ENCODE measurements at places on chromosomes 2 and 18.

DNA sequence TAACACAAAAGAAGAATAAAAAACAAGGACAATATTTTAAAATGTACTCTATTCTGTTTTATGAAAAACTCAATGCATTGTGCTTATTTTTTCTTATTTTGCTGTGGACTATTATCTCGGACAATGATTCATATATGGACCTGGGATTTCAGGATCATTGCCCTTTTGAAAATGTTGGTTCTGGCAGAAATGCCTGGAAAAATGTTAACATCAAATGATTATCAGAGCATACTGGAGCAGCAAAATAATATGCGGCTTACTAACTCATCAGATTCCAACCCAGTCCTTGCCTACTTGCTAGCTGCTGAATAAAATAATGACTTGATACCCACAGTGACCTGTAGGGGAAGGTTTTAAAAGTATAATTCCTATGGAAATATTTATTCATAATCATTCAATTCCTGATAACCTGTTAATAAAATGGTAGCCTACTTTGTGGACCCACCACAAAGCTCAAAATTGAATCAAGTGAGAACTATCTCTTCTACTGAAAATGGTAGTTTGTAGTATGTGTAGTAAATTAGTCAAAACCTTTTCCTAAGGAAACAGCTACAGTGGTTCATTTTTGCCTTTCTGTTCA is 117.4 kb downstream of the NEB start:
- DNase-seq = no peak

DNA sequence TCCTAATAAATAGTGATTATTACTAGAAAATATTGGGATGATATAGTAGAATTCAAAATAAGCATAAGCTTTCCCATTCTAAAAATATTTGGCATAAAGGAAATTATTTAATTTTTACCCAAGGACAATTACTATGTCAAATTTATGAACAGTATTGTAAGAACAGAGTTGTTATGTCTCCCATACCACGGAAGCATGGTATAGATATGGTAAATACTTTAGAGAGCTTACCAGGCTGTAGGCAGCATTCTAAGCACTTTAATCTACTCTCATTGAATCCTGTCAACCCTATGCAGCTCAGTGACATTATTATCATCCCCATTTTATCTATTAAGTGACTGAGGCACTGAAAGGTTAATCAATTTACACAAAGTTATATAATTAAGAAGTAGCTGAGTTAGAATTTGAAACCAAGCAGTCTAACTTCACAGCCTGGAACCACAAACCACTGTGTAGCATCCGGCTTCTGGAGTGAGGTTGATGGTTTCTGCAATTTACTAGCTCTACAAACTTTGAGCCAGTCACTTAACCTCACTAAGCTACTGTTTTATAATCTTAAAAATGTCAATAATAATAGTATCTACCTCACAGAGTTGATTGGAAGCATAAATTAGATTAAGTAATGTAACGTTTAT is 323.7 kb downstream of the ARHGAP15 start:
- no peak for DNase-seq

GRCh38 chr2:184611361-184612085 is 13.2 kb downstream of the ZNF804A start:
- DNase-seq = no peak

DNA sequence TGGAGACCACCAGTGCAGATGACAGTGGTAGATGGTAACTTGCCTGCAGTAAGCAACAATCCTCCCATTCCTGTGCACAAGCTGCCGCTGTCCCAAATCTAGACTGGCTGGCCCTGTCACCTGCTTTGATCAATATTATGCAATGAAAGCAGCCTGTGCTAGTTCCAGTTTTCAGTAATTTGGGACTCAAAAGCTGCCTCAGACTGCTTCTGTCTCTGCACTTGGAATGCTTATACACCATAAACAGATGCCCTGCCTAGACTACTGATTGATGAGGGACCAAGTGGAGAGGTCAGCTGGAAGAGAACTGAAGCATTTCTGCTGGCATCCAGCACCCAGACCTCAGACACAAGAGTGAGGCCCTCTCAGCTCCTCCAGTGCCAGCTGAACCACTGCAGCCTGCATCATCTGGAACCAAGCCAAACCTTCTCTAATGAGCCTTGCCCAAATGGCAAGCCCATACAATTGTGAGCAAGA is 24.9 kb downstream of the CCBE1 start:
- no peak for DNase-seq

DNA sequence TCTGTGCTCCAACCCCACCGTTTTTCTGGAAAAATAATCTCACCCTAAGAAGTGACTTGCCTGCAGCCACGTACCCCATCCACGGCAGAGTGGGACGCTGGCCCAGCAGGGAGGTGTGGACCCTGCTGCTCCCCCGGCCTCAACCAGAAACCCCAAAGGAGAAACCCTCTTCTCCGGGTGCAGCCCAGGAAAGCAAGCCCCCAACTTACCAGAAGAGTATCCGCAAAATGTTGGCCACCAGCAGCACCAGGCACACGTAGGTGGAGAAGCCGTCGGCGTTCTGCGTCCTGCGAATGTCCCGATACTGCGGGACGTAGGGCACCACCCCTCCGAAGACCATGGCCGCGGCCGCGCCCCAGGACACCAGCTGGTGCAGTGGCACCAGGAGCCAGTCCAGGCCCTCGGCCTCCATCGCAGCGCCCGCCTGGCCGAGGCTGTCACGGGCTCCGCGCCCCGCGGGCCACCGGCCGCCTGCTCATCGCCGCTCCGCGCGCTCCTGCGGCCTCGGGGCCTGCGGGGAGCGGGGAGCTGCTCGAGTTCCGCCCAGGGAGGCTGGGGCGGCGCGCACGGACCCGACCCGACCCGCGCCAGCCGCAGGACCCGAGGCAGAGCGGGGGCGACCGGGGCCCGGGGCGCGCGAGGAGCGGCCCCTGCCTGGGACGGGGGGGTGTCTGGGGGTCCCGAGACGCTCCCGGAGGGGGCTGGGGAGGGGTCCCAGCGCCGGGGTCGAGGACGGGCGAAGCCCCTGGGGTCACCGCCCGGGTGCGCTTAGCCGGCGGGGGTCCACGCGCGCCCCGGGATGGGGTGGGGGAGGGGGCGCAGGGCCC is 725 bp downstream of the SLC66A2 start:
- peak; percentile 36 for DNase-seq

GRCh38 chr18:49851624-49852023 is 38.3 kb upstream of the ACAA2 start:
- no peak for DNase-seq

DNA sequence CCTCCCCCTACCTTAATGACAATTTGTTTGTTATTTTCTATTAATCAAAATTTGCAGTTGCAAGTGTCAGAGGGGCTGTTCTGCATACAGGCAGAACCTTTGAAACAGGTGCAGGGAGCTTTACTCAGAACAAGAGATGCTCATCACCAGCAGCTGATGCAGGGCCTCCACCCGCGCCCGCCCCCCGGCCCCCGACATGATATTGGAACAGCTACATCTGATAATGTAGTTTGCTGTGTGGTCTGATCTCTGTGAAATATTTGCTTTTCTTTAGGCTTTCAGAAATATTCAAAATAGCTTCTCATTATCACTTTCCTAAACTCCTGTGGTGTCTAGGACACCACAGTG is 130.0 kb downstream of the PRKCE start:
- no peak for DNase-seq

DNA sequence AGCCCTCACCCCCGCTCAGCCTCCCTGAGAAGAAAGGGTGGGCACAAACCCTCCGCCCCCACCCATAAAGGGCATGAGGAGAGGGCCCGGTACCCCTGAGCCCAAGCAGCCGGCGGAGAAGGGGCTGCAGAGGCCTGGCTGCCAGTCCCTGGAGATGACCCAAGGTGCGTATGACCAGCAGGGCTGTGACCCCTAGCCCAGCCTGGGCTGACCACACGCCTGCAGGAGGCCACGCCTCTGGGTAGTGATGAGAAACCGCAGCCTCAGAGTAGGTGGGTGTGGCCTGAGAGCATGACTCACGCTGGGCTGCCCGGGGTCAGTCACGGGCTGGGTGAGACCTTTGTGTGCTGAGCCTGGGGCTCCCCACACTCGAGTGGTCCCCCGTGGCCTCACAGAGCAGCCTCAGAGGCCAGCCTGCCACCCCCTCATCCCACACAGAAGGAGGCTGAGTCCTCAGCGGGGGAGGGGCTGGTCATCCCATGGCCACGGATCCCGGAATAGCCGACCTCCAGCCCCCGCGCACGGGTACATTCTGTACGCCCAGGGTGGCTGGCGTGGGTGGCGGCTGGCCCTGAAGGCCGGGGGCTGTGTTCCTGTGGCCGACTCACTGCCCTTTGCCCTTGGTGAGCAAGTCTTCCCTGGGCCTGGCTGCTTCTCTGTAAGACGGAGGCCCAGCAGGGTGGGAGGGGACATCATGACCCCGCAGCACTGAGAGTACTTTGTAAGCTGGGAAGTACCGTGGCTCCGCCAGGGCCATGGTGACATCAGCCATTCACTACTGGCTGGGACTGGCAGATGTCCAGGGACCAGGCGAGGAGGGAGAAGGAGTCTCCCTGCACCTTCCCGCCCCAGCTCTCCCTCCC is 110.8 kb upstream of the OTOS start:
- DNase-seq = no peak

- no peak for DNase-seq
These were observed 65.1 kb downstream of the MEX3C start for GRCh38 chr18:51132256-51132935.

DNA sequence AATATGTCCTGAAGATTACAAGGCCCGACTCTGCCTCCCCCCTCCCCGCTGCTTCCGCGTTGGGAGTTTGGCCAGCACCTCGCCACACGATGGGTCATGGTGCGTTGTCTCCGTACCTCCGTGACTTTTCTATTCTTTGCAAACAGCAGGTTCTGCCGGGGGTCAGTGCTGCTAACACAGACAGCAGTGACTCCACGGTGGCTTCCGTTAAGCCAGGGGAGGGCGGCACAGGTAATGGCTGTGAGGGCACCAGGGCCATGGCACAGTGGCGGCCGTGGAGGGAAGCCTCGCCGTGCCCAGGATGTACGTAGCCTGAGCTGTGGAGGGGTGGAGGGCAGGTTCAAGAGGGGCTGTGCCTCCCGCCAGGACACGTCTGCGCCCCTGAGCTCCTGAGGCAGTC is 115.5 kb downstream of the NFATC1 start:
- DNase-seq = no peak

- DNase-seq = no peak
These were observed 27.0 kb downstream of the IRS1 start for GRCh38 chr2:226772389-226773179.

GRCh38 chr2:24618144-24618543 is 127.1 kb downstream of the NCOA1 start:
- no peak for DNase-seq

- DNase-seq = no peak
These were observed 4.0 kb downstream of the TMEM17 start for GRCh38 chr2:62501794-62502500.

DNA sequence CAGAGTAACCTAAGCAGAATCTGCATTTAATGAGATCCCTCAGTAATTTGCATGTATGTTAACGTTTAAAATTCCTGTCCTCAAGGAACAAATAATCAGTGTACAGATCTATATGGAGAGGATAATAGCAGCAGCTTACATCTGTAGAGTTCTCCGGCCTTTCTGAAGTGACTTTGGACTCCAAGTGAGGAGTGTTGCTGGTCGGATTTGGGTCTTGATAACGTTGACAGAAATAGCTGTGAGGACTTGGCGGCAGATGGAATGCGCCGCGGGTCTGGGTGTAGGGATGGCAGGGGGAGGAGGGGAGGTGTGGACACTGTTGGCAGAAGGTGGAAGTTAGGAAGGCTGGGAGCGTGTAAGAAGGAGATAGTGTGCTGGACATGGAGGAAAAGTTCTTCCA is 170.9 kb upstream of the GATA6 start:
- no peak for DNase-seq

DNA sequence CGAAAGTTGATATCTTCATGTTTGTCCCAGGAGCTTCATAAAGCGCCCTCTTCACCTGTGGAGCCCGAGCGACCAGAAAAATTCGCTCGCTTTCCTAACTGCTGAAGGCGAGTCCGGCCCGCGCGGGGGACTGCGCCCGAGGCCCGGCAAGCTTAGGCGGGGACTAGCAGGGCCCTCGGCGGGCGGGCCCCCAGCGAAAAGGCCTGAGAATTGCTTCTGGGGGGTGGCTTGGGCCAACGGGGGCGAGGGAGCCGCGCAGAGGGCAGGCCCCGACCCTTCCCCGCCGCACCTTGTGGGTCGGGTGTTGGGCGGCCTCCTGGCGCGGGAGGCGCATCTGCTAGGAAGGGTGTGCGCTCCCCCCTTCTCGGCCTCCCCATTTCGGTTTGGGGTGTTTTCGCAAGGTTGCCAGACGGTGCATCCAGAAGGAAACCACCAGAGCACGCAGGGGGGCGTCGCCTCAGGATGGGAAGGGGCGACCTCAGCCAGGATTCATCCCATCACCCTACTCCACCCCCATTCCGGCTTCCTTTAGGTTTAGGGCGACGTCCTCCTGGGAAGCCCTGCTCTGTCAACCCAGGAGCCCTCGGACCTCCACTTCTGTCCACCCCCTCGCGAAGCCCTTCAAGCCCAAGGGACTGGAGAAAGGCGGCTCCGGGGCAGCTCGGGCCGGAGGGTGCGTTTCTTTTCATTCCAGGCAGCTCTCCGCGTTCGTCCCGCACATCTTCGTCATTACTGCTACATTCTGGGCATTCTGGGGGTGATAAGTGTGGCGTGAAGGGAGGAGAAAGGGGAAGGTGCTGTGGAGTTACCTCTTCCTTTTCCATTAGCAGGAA is 9.1 kb downstream of the SP9 start:
- DNase-seq = peak; percentile 25

All from endothelial cell (in vitro differentiated cells).